Myometrial cell (primary cell): ENCODE measurements at places on chromosomes 12 and 14. TPM values are rescaled to one million over a fixed set of nuclear protein-coding genes. Genes with fewer than 3 reads are reported as not detected.

The MMAB gene
- total RNA-seq, result 126 and 129 TPM in 2 replicates

The TPPP2 gene
- not detected in 2 replicates for total RNA-seq

The CCDC196 gene
- total RNA-seq, result not detected in 2 replicates

The TRIAP1 gene
- 53.0 and 60.5 TPM in 2 replicates for total RNA-seq

The MAP3K9 gene
- 2.9 and 5.7 TPM in 2 replicates for total RNA-seq

The HOTAIR gene
- 1.4 TPM in 2 replicates for total RNA-seq

The SLC22A17 gene
- 10.1 and 16.8 TPM in 2 replicates for total RNA-seq

The FOXM1 gene
- total RNA-seq, result 41.5 and 43.2 TPM in 2 replicates

The SPTB gene
- under 0.01 TPM in 1 of 2 replicates, not detected in the other for total RNA-seq

The GPR68 gene
- total RNA-seq, result under 0.01 TPM in 1 of 2 replicates, not detected in the other

The AMDHD1 gene
- total RNA-seq, result not detected in 2 replicates

The WDHD1 gene
- total RNA-seq, result 7.5 and 9.9 TPM in 2 replicates

The LMO3 gene
- 0.58 and 0.71 TPM in 2 replicates for total RNA-seq

The SYNE3 gene
- total RNA-seq, result 4.6 and 5.2 TPM in 2 replicates

The TEP1 gene
- 11.5 and 22.2 TPM in 2 replicates for total RNA-seq

The RNF212B gene
- not detected in 2 replicates for total RNA-seq

The TUNAR gene
- total RNA-seq, result not detected in 2 replicates
